Hematopoietic multipotent progenitor cell treated with erythropoietin and hydrocortisone succinate and interleukin-3 and kit ligand, for 4 days (in vitro differentiated cells): ENCODE measurements at places on chromosomes 4 and X.
A peak's percentile ranks its signal among the peaks of the same experiment; 100 is the strongest.

DNA sequence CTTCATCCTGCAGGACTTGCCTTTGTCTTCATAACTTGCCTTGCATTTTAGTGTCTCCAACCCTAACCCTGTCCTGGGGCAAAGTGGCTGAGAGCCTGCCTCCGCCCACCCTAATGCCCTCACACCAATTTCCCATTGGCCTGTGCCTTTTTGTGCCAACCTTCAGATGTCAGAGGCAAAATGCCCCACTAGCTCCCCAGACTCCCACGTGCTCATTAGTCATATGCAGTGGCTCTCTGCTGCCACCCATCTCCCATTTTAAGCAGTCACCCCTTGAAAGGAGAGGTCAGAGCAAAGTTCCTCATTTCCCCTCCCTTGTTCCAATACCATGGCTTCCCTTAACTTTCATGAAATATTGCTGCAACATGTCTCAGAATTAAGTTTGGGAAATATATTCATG is 74.8 kb upstream of the PASD1 start:
- DNase-seq: peak; percentile 64

DNA sequence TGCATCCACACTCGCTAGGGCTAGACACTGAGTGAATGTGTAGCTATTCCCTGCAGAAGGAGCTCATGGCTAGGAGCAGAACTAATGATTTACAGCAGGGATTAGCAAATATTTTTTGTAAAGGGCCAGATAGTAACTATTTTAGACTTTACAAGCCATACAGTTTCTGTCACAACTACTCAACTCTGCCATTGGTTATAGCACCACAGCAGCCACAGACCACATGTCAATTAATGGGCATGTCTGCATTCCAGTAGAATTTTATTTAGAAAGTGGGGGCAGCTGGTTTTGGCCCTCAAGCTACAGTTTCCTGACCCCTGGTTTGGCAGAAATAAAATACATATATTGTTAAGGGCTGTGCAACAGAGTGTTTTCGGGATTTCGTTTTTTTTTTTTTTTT is 192.6 kb downstream of the FRMPD4 start:
- no peak for DNase-seq

- DNase-seq: no peak
These were observed 122.7 kb upstream of the PSAPL1 start for GRCh38 chr4:7557456-7557855.

GRCh38 chr4:138609943-138610350 is 367.8 kb upstream of the SLC7A11 start:
- DNase-seq: no peak

DNA sequence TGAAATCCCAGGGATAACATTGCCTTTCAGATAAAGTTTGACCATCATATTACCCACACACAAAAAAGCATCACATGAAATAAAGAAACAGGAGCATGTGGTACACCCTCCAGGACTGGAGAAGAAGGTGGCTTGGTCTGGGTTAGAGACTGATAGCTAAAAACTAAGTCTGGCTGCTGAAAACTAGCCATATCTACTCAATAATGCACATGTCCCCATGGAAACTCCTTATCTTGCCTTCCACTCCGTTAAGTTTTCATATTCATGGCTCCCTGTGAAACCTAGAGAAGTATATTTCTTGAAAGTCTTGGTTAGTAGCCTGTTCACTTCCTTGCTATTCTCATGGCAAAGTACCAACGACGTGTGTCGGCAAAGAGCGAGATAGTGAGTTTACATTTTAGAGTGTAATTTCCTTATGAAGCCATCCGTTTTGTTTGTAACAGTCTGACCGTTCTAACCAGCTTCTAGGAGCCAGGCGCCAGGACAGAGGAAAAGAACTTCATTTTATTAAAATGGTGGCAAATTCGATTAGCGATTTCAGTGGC is 6.7 kb upstream of the DCTD start:
- peak; percentile 25 for DNase-seq

DNA sequence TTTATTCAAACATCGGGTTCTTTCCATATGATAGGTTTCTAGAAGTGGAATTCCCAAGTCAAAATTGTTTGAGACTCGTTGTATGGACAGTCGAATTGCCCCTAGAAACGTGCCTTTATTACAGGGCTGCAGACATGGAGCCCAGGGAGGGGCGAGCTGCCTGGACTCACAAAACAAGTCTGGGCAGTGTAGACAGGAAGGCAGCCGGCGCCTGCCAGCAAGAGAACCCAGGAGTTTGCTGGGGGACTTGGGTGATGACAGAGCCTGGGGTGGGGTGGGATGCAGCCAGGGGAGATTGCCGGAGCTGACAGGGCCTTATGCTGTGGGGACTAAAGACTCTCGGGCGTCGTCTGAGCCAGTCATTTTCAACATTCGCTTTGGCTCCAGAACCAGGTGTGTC is 107.4 kb upstream of the MSX1 start:
- no peak for DNase-seq
